Neural crest cell (in vitro differentiated cells): ENCODE measurements at places on chromosomes 5 and 9. TPM values are rescaled to one million over a fixed set of nuclear protein-coding genes. Genes with fewer than 3 reads are reported as not detected.

- no peaks in the 10 kb centered on the region for H3K36me3 ChIP-seq
- H3K4me1 ChIP-seq, result peaks cover 6% of the 10 kb centered on the region
- no peak for DNase-seq
- no peaks in the 10 kb centered on the region for H3K27me3 ChIP-seq
- no peak overlapping the region for H3K4me3 ChIP-seq
- no peak overlapping the region for H3K27ac ChIP-seq
Observed at GRCh38 chr9:94700445-94700844, 26.1 kb upstream of the AOPEP start.

DNA sequence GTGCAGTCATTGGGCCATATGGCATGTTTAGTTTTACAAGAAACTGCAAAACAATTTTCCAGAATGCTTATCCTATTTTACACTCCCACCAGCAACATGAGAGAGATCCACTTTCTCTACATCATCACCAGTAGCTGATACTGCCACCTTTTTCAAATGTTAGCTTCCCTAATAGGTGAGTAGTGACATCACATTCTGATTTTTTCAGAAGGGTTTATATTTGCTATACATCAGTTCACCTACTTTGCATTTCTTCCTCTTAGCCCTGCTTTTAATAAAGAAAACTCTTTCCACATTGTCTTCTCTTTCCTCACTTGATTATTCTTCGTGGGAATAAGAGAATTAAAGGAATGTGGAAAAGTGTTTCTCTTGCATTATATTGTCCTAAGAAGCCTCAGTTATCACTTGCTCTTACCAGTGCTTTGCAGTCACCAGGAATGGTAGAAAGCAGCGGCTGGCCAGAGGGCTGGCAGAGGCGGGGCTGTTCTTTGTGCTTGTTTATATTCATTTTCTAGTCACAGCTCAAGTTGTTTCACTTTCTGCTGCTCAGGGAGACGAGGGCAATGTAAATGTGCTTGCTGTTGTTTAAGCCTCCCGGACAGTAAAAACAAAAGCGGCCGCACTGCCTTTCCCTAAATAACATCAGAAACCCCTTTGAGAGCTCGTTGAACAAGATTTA lies 164.8 kb downstream of the HSD17B3 start:
- H3K27ac ChIP-seq, result no peak overlapping the region
- no peaks in the 10 kb centered on the region for H3K27me3 ChIP-seq
- peaks cover 36% of the 10 kb centered on the region for H3K4me1 ChIP-seq

DNA sequence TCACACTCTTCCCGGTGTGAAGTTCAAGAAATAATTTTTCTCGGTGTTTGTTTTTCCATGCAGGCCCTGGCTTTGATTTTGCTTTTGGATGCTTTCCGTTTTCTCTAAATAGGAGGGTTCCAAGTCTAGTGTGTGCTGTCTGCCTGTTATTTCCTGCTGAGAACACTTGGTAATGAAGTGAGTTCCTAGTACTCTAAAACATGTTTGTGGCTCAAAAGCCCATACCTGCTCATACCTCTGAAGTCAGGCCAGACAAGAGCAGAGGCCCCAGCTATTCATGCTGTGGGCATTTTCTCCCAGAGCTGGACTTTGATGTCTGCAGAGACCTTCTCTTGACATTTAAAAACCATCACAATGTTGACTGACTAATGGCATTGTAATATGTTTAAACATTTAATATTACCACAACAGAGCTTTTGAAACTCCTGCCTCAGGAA lies 211.2 kb downstream of the GOLPH3 start:
- DNase-seq, result no peak
- no peaks in the 10 kb centered on the region for H3K36me3 ChIP-seq
- no peak overlapping the region for H3K27ac ChIP-seq
- peaks cover 6% of the 10 kb centered on the region for H3K4me1 ChIP-seq
- no peak overlapping the region for H3K4me3 ChIP-seq

The PCDHGB6 gene
- 53.6 and 53.7 TPM in 2 replicates for total RNA-seq
